ENCODE measurements at places on chromosomes 2 and 18. TPM values are rescaled to one million over a fixed set of nuclear protein-coding genes. Genes with fewer than 3 reads are reported as not detected.
A peak's percentile ranks its signal among the peaks of the same experiment; 100 is the strongest.

DNA sequence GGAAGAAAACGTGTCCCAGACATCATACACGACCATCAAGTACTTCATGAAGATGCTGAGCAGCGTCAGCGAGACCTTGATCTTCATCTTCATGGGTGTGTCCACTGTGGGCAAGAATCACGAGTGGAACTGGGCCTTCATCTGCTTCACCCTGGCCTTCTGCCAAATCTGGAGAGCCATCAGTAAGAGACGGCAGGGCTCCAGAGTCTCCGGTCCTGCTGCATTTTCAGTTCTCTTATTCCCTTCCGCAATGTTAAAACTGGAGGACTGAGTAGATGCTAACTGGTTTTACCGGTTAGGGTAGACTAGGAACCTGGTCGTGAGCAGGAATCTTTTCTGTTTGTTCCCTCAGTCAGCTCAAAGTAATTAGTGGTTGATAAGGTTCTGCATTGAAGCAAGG is 32.3 kb downstream of the SLC9A4 start:
- no peaks in the 10 kb centered on the region for H3K27me3 ChIP-seq
- no peak overlapping the region for H3K27ac ChIP-seq
- no peaks in the 10 kb centered on the region for H3K36me3 ChIP-seq

The LAPTM4A gene
- total RNA-seq, result 122 TPM

DNA sequence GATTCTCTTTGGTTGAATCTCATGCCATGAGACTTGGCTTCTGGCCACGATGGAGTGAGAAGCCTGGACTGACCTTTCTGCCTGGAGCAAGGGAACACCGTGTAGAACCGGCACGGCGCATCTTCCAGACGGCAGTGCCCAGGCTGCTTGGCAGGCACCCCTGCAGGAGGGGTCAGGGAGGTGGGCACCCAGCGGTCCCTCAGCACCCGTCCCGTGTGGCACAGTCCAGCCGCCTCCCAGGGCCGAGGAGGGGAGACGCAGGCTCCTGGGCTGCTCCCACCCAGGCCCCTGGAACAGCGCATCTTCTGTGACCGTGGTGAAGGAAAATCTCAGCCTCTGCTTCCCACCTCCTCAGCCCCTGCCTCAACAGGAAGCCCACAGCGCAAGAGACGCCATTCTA is 95.7 kb downstream of the CMPK2 start:
- no peak for DNase-seq
- H3K27me3 ChIP-seq, result no peaks in the 10 kb centered on the region
- H3K4me1 ChIP-seq, result peaks cover 4% of the 10 kb centered on the region
- no peak overlapping the region for H3K4me3 ChIP-seq

- H3K27ac ChIP-seq, result no peak overlapping the region
- H3K27me3 ChIP-seq, result no peaks in the 10 kb centered on the region
- H3K4me1 ChIP-seq, result no peaks in the 10 kb centered on the region
- no peak for DNase-seq
- H3K36me3 ChIP-seq, result no peaks in the 10 kb centered on the region
Observed at GRCh38 chr2:170088776-170089175, 89.2 kb upstream of the MYO3B start.

GRCh38 chr2:112718863-112719370 is 1.9 kb upstream of the NT5DC4 start:
- no peaks in the 10 kb centered on the region for H3K36me3 ChIP-seq
- no peak for DNase-seq
- no peak overlapping the region for H3K4me3 ChIP-seq
- no peak overlapping the region for H3K27ac ChIP-seq

GRCh38 chr2:157336137-157337010 is 10.8 kb upstream of the ERMN start:
- no peaks in the 10 kb centered on the region for H3K36me3 ChIP-seq
- no peaks in the 10 kb centered on the region for H3K4me1 ChIP-seq
- no peak overlapping the region for H3K4me3 ChIP-seq
- H3K27me3 ChIP-seq, result no peaks in the 10 kb centered on the region

The PSMA8 gene
- 0.79 TPM for total RNA-seq

The FAM110C gene
- 0.94 TPM for total RNA-seq

DNA sequence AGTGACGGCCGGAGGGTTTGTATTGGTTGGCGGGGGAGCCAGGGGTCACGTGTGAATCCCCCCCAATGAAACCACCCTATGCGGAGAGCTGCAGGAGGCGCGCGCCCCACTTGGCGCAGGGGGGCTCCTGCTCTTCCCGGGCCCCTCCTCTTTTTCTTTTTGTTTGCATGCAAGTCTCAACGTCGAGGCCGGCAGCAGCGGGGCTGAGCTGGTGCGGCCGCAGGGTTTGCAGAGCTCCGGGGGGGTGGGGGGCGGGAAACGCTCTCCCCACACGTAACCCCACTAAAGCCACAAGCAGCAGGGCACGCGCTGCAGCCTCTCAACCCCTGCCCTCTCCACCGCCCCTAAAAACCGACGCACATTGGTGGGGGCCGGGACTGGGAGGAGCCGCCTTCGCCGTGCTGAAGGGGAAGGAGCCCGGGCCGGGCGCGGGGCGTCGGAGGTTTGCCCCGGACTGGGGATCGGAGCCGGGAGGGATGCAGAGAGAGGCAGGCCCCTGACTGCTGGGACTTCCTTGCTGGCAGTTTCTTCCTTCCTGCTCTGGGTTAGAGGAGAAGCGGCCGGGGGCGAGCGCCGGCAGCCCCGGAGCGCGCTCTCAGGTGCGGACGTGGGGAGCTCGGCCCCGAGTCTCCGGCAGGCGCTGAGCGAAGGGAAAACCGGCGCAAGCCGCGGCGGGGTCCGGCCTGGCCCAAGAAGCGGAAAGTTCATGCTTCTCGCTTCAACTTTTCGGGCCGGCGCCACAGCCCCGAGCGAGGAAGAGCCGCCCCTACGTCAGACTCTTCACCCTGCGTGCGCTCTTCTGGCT is 864 bp downstream of the LBH start:
- no peaks in the 10 kb centered on the region for H3K36me3 ChIP-seq
- H3K4me3 ChIP-seq, result peak overlapping the region; percentile 78
- H3K27ac ChIP-seq, result peak overlapping the region; percentile 92
- H3K4me1 ChIP-seq, result peaks cover 64% of the 10 kb centered on the region
- H3K27me3 ChIP-seq, result no peaks in the 10 kb centered on the region

The COL3A1 gene
- total RNA-seq, result 67.6 TPM

DNA sequence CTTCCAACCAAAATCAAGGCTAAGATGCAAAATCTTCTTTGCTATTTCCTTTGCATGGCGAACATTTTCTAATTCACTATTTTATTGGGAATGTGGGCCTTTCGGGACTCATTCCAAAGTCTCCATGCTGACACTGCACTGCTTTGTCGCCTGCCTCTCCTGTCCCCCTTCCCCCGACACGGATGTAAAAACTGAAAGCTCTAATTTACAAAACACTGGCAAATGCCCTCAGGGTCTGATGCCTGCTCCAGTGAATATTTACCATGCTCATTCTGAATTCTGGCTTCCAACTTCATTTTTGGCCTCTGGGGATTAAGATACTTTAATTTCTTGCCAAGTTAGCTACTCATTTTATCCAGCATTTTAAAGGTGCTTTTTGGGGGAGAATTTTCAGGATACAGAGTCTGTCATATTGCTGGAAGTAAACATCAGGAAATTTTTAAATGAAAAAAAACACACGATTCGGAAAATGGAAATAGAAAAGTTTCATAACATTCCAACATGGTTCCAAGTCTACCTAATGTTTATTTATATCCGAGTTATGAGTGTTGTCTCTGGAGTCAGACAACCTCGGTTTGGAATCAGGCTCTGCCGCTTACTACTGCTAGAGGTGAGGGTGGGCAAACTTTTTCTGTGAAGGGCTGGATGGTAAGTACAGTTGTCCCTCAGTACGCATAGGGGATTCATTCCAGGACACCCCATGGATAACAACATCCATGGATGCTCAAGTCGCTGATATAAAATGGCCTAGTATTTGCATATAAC is 14.6 kb upstream of the LTBP1 start:
- no peaks in the 10 kb centered on the region for H3K36me3 ChIP-seq
- no peaks in the 10 kb centered on the region for H3K4me1 ChIP-seq
- no peak for DNase-seq
- H3K27ac ChIP-seq, result no peak overlapping the region
- H3K4me3 ChIP-seq, result no peak overlapping the region
- no peaks in the 10 kb centered on the region for H3K27me3 ChIP-seq

DNA sequence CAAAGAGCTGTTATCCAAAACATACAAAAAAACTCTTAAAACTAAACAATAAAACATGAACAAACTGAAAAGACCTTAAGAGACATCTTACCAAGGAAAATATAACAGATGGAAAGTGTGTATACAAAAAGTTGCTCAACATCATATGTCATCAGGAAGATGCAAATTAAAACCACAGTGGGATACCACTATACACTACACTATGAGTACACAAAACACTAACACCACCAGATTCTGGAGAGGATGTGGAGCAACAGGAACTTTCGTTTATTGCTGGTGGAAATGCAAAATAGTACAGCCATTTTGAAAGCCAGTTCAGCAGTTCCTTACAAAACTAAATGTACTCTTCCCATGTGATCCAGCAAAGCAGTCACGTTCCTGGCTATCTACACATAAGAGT is 221.4 kb downstream of the CMPK2 start:
- H3K4me3 ChIP-seq, result no peak overlapping the region
- no peak for DNase-seq
- no peaks in the 10 kb centered on the region for H3K4me1 ChIP-seq
- no peak overlapping the region for H3K27ac ChIP-seq
- no peaks in the 10 kb centered on the region for H3K27me3 ChIP-seq

GRCh38 chr18:51038110-51038509 is 8.1 kb downstream of the SMAD4 start:
- no peaks in the 10 kb centered on the region for H3K27me3 ChIP-seq
- H3K4me3 ChIP-seq, result no peak overlapping the region
- DNase-seq, result no peak

DNA sequence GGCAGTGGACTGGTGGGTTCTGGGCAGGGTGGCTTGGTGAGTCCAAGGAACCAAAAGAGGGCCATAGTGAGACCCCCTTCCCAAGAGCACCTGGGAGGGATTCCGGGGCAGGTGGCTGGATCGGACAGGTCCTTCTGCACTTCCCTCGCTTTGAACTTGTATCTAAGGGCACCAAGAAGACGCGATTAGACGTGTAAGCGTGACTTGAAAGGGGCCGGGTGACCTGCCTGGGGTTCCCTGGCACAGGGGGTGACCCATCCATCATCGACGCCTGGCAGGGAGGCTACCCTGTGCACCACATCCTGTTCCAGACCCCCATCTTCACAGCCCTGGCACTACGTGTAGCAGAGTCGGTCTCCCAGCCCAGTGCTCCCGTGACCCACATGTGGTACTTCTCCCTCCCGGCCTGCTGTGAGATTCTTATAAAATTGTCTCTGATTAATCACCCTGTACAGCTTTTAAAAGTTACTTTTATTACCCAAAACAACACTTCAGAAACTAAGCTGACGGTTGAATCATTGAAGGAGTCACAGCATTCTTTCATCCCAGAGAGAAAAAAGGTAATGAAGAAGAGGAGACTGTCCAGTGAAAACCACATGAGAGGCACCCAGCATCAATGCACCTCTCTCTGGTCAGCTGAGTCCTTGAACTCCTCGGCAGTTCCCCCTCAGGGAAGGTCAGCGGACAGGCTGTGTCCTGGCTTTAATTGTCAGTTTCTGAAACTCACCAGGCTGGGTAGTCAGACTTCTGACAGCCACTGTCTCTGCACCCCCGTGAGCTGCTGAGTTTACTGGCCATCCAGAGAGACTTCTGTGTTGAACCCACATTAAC is 13.0 kb downstream of the SH3BP4 start:
- no peaks in the 10 kb centered on the region for H3K27me3 ChIP-seq
- no peak overlapping the region for H3K4me3 ChIP-seq
- peaks cover 8% of the 10 kb centered on the region for H3K4me1 ChIP-seq
- DNase-seq, result peak; percentile 54
- H3K36me3 ChIP-seq, result no peaks in the 10 kb centered on the region

DNA sequence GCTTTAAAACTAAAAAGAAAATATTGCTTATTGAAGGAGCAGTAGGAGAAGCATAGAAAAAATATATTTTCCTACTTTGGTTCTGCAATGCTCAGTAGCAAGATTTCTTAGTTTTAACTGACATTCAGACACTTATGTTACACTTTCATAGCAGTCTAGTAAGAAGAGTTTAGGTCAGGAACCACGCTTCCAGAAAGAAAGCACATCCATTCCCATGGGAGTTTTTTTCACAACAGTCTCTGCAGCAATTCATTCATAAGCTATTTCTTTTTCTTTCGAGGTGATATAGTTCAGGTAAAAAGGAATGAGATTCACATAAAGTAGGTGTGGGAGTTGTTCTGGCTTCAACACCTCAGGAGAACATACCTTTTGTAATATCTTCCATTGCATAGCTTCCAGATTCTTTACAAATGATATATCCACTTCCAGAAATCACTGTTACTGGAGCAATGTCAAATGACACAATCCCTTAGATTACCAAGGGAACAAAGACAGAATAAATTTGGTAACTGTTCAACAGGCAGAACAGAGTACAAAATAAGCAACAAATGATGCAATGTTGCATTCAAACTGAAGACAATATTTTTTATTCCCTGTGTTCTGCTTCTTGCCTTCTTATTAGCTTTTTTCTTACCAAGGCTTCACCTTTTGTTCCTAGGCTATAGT is 95.2 kb upstream of the GULP1 start:
- H3K4me3 ChIP-seq, result no peak overlapping the region
- H3K4me1 ChIP-seq, result no peaks in the 10 kb centered on the region
- no peak for DNase-seq
- H3K27ac ChIP-seq, result no peak overlapping the region
- no peaks in the 10 kb centered on the region for H3K36me3 ChIP-seq

DNA sequence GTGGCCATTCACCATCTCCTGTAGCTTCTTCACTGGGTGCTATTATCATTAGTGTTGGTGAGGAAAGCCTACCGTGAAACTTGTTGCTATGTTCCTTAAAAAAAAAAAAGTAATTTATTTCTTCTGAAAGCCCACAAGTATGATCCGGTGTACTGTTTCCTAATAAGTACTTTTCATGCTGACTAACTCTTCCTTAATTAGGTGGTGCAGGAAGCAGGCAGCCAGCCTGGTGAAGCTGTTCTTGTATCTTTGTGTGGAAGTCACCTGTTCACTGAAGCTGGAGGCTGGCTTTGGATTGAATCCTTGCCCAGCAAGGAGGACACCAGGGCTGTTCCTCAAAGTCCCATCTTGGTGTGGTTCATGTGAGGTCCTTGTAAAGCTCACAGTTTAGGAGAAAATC is 321.7 kb upstream of the THSD7B start:
- H3K36me3 ChIP-seq, result no peaks in the 10 kb centered on the region
- DNase-seq, result no peak
- no peak overlapping the region for H3K27ac ChIP-seq
